Lower leg skin (tissue), 4 donors: ENCODE measurements at places on chromosomes 11 and 22.

GRCh38 chr11:42913731-42914130, 398.1 kb upstream of the API5 start:
- DNase-seq = no peak

DNA sequence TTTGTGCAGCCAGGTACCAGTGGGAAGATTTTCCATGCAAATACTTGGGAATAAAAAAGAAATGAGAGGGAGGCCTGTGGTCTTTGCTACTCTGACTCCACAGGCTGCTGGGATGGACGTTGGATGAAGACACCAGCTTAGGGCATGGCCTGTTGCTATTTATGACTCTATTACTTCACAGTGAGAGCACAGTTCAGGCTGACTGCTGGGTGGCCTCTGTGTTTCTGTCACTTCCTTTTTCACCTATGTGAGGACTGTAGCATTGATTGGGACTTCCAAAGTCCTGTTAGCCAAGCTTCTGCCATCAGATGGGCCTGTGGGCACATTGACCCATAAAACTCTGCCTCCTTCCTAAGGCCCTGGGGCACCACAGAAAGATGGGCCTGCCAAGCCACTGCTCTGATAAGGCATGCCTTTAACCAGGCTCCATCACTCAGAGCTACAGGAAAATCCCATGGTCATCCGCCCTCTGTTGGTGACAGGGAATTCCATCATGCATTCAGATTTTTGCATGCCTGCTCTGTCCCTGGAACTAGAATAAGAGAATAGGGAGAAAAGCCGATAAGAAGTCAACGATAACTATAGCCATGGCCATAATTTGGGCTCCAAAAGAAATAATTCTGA, 64.6 kb downstream of the KCNJ1 start:
- no peak for DNase-seq

DNA sequence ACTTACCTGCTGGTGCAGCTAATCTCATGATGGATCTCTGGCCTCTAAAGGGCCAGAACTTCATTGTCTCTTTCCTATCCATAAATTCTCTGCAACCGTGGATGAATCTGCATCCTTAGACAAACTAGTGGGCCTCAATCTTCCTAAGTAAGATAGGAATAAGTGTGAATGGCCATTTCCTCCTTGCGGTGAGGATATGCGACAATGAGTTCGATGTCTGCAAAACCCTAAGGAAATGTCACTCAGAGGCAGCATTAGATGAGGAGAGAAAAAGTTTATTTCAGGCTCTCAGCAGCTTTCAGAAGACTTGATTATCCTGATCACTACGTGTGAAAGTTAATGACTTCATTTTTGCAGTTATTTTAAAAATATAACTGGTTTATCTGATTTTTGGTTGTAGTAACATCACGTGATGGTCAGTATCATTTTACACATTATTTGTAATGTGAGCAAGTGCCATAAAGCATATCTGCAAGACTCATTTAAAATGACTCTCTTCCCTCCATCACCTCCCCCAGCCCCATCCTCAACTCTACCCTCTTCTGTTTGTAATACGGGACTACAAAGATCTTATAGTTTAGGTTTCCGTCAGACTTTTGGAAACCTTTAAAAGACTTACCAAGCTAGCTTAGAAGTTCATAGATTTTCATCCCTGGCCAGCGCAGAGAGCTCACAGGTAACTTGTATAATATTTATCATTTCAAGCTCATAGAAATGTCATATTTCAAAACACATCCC, 10.2 kb downstream of the GRAP2 start:
- no peak for DNase-seq

DNA sequence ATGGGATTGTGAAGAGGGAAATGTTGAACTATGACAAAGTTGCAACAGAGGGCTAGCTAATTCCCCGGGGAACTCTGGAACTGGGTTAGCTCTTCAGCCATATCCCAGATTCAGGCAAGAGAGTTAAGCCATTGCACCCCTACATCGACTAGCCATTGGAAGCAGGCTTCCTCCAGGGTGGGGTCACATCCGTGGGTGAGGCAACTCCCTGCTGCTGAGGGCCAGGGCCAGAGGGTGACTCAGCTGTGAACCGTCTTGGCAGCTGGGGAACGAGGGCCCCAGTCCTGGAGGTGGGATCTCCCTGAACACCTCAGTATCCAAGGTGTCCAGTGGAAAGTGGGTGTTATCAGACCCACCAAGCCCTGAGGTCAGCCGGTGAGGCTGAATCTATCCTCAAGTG, 41.1 kb downstream of the RPS6KA4 start:
- DNase-seq = no peak

- peak; percentile 78 for DNase-seq
Measured at GRCh38 chr22:49577168-49578060, 250.3 kb downstream of the BRD1 start.

GRCh38 chr11:57729479-57729878, 11.8 kb upstream of the SELENOH start:
- no peak for DNase-seq

DNA sequence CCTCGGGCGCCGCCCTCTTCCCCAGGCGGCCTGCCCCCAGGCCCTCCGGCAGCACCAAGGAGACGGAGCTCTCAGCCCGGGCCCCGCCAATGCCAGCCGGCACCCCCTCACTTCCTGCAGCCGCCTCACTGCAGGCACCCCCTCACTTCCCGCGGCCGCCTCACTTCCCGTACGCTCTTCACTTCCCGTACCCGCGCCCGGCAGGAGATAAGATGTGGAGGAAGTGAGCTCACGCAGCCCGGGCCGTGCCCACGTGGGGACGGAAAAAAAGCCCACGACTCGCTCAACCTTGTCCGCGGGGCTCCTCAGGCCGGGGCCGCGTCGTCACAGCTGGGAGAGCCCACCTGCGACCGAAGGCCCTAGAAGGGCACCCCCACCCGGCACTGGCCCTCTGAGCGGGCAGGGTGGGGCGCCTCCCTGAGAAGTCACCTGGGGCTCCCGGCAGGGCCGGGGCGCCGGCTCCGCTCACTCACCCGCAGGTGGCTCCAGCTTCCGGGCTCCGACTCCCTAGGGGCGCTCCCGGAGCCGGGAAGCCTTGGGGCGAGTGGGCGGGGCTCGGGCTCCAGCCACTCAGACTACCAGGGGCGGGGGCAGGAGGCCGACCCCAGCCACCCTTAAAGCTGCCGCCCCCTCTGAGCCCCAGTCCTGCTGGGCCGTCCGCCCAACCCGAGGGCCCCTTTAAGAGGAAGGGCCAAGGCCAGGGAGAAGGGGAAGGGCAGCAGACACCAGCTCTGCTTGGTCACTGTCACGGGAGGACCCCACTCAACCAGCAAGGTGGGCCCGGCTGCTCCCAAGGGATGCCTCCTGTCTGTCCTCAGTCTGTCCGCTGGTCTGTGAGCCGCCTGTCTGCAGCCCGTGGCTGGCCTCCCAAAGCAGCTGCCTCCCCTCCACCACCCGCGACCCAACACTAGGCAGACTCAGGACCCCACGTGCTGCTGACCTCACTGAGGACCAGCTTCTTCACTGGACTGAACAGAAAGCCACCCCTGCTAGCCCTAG, 31.4 kb downstream of the PISD start:
- peak; percentile 69 for DNase-seq

DNA sequence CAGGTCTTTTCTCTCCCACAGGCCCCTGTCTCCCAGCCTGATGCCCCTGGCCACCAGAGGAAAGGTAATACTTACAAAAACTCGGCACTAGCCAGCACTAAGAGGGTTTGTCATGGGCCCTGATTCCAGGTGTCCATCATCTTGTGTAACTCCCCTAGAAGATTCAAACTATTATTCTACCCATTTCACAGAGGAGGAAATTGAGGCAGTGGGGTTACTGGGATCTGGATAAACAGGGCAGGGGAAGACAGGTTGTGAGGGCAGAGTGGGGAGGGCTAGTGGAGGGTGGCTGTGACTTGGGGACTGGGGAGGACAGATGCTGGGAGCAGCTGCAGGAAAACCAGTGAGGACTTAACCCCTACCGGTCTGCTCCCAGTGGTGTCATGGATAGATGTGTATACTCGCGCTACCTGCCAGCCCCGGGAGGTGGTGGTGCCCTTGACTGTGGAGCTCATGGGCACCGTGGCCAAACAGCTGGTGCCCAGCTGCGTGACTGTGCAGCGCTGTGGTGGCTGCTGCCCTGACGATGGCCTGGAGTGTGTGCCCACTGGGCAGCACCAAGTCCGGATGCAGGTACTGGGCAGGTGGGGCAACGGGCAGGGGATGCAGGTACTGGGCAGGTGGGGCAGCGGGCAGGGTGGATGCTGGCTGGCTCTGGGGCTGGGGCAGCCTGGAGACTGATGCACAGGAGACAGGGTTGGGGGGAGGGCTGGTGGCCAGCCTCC, 1.2 kb downstream of the VEGFB start:
- no peak for DNase-seq

- no peak for DNase-seq
Measured at GRCh38 chr11:107651672-107652071, 60.2 kb downstream of the SLN start.

GRCh38 chr11:7905961-7906429, 25.1 kb downstream of the OR10A6 start:
- DNase-seq = no peak

GRCh38 chr11:111663820-111664219, 61.6 kb downstream of the SIK2 start:
- DNase-seq = no peak

GRCh38 chr22:19064354-19065054, 57.7 kb downstream of the DGCR2 start:
- DNase-seq = no peak

GRCh38 chr11:39412117-39412516, 2047.3 kb downstream of the LRRC4C start:
- no peak for DNase-seq

DNA sequence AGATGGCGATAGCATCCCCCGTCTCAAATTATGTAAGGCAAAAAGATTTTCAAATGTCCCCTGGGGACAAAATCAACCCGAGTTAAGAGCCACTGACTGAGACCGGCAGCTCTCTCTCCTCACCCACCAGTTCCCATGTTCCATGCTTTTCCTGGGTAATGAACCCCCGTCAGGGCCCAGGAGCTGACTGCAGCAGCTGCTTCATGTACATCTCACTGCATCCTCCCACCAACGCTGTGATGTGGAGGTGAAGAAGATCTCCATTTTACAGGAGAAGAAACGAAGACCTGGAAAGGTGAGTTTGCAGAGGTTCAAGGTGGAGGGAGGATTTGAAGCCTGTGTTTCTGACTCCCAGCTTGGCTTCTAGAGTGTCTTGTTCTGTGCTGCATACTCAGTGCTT, 481.1 kb downstream of the MIAT start:
- no peak for DNase-seq

- DNase-seq = no peak
Measured at GRCh38 chr22:46602025-46602424, 18.2 kb upstream of the GRAMD4 start.

DNA sequence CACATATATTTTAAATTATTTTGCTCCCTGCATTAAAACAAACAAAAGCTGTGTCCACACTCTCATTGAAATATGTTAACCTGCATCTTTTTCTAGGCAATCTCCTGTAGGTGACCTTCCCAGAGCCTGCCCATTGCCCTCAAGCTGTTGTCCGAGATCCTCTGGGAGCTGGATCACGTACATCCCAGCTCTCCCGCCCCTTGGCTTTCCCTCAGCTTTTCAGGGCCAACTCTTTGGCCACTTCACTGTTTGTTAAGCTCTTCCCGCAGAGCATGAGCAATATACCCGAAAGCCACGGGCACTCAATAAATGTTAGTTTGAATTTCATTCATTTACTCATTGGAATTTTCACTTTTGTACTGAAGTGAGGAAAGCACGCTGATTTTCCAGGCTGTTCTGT, 32.2 kb downstream of the ELMOD1 start:
- DNase-seq = no peak

DNA sequence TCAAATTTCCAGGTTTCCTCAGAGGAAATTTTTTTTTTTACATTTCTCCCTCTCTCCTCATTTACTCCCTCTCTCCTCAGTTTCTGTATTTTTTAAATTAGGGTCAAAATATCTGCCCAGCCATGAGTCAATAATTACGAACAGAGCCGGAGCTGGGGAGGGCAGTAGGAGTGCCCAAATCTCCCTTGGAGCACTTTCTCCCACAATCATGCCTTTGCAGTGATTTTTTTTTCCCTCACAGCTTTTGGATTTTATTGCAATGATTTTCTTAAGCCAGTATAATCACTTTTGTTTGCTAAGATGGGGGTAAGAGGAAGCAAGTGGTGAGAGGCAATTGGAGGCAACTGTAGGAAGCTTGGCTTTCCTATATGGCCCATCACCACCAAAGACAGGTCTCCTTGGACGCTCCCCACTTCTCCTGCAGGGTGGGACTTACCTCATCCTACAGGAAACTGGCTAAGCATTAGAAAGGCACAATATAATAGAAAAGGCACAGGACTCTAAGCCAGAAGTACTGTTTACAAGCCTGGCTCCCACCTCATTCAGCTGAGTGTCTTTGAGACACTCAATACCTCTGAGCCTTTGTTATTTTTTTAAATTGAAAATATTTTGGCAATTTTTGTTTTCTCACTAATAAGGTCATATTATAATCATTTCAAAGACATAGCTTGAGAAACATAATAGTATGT, 192.6 kb upstream of the PITPNB start:
- DNase-seq = no peak

GRCh38 chr11:108663154-108663877, 1.6 kb upstream of the DDX10 start:
- DNase-seq = no peak

- DNase-seq = no peak
Measured at GRCh38 chr11:106974831-106975230, 43.4 kb downstream of the GUCY1A2 start.

DNA sequence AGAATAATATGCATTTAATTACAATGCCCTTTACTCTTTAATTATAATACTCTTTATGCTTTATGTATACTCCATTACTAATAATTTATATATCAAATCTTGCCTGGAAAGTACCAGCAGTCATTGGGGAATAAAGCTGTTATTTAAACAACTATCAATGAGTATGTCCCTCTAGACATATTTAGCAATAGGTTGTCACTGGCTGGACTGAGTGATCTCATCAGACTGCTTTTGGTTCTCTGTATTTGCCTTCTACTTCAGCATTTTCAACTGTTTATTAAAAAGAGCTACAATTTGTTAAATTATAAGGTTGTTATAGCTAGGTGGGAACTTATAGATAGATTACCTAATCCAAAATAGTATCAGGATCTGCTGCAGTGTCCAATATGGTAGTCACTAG, 267.2 kb downstream of the DCDC1 start:
- no peak for DNase-seq

DNA sequence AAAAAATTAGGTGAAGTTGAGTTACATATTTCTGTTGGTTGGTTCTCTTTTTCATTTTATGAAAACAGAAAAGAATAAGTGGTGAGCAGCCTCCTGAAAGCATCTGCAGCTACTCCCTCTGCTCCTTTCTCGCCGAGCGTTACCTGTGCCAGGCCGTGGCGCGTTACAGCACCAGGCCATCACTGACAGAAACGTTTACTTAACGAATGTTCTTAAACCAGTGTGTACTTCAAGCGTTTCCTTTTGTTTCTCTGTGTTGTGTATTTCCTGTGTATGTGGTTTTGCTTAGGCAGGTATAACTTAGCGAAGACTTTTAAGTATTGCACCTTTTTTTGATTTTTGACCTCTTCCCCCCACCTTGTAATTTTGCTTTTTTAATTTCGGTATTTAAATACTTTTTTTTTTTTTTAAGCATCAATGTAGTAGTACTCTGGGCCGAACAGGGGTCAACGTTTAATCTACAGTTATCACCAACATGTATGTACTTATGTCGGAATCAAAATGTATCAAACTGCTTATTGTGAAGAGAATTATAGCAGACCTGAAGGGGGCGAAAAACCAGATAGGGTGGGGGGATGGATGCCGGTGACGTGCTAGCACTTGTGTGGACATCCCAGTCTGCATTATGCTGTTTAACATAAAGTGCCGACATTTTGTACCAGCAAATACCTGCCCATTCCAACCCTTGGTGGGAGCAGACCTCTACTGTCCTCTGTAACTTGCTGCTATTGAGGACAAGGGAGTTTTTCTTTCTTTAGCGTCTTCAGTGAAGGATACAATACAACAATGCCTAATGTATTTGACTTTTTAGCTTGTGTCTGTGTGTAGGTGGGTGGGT, 21.6 kb upstream of the ADSL start:
- DNase-seq = no peak
